ENCODE measurements at places on chromosomes 6 and 20.

GRCh38 chr20:36991703-36992102 lies 40.2 kb upstream of the SAMHD1 start:
- no peak for DNase-seq

- DNase-seq: no peak
Measured at GRCh38 chr6:119442776-119443184, 93.2 kb upstream of the MAN1A1 start.

DNA sequence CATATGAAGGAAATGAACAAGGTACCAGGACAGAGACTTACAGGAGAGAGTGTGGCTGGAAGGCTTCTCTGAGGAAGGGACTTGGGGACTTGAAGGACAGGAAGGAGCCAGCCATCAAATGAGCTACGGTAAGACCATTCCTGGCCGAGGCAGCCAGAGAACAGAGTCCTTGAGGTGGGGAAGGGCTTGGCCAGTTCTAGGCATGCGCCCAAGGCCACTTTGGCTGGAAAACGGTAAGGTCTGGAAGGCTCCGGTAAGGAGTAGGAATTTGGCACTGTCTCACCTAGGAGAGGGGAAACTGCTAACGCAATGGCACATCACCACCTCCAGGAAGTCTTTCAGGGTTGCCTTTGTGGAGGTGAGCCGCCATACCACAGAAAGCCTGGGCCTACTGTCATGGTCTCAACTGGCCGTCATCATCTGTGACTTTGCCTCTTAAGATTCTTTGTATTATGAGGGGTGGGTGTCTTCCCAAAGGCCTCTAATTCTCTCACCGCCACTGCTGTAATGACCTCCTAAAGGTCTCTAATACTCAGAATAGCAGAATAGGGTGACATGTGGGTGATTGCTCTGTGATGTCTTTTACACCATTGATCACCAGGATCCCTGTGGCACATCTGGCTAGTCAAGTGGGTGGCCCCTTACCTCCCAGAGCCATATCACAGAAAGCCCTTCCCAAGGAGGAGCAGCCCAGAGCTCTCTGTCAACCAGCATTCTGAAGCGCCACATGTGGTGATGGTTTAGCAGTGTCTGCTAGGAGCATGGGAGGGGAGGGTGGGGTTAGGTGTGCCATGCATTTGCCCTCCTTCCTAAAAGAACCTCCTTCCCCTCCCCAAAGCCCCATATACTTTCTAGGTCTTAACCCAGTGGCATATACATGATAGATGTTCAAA lies 17.7 kb upstream of the STX16 start:
- DNase-seq: no peak

DNA sequence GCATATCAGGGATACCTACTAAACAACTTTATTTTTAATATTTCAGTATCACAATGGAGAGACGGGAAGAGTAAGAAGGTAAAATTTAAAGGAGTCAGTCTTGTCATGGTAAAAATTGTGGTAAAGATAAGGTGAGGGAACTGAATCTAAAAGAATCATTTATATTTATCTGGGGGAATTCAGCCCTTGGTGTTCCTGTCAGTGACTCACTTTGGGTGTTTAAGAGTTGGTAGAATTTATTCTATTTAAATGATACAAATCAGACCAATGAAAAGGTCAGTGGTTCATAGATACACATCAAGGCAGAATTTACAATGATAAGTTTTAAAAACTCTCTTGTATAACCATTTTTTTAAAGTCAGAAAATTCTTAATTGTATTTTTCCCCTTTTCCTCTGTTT lies 164.4 kb downstream of the CDKAL1 start:
- DNase-seq: no peak

- DNase-seq: no peak
Measured at GRCh38 chr6:34705241-34705640, 8.7 kb upstream of the ILRUN start.

All from AG10803 (cell line).